Epithelial cell of umbilical artery (primary cell): ENCODE measurements at places on chromosomes 12 and 14. TPM values are rescaled to one million over a fixed set of nuclear protein-coding genes. Genes with fewer than 3 reads are reported as not detected.

Gene ENDOU
- not detected in 2 replicates for total RNA-seq

Gene MYH7
- not detected in 2 replicates for total RNA-seq

Gene C3AR1
- total RNA-seq = under 0.01 and 0.15 TPM in 2 replicates

Gene SIX4
- 4.4 and 4.9 TPM in 2 replicates for total RNA-seq

Gene CD27
- total RNA-seq = not detected in 2 replicates

Gene GNB3
- 0.65 and 1.4 TPM in 2 replicates for total RNA-seq

Gene KRT85
- not detected in 2 replicates for total RNA-seq

Gene TAS2R46
- 2.1 and 3.2 TPM in 2 replicates for total RNA-seq

Gene CLEC6A
- not detected in 2 replicates for total RNA-seq

Gene RIPK3
- 5.5 and 6.7 TPM in 2 replicates for total RNA-seq

Gene CAPZA3
- not detected in 2 replicates for total RNA-seq

Gene SLC5A8
- not detected in 2 replicates for total RNA-seq

Gene AMHR2
- total RNA-seq = not detected in 2 replicates

Gene KRT78
- total RNA-seq = not detected in 2 replicates

Gene ZFHX2
- total RNA-seq = under 0.01 and 0.46 TPM in 2 replicates

Gene TAS2R7
- not detected in 2 replicates for total RNA-seq

Gene IFNG-AS1
- total RNA-seq = not detected in 2 replicates

Gene MMP14
- total RNA-seq = 251 and 265 TPM in 2 replicates

Gene SLC6A15
- 0.65 and 2.1 TPM in 2 replicates for total RNA-seq

Gene DHRS2
- not detected in 2 replicates for total RNA-seq
